Activated CD4-positive, alpha-beta T cell treated with anti-CD3 and anti-CD28 coated beads, Interleukin-2, amount 10 ng/mL, durations not matched to agents 7 days and 5 days (primary cell): ENCODE measurements at places on chromosomes 1 and 21.

DNA sequence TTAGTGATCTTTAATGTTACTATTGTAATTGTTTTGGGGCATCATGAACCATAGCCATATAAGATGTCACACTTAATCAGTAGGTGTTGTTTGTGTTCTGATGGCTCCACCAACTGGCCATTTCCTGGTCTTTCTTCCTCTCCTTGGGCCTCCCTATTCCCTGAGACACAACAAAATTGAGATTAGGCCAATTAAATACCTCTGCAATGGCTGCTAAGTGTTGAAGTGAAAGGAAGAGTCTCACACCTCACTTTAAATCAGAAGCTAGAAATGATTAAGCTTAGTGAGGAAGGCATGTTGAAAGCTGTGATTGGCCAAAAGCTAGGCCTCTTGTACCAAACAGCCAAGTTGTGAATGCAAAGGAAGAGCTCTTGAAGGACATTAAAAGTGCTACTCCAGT, 30.7 kb downstream of the PPP2R5A start:
- no peak for DNase-seq
- peaks cover 25% of the 10 kb centered on the region for H3K36me3 ChIP-seq
- H3K4me1 ChIP-seq, result peaks cover 18% of the 10 kb centered on the region
- no peak overlapping the region for H3K4me3 ChIP-seq
- H3K27ac ChIP-seq, result no peak overlapping the region

GRCh38 chr1:9211291-9211811, 23.2 kb upstream of the H6PD start:
- peaks cover 23% of the 10 kb centered on the region for H3K27me3 ChIP-seq
- H3K27ac ChIP-seq, result no peak overlapping the region
- no peak for DNase-seq
- H3K4me1 ChIP-seq, result no peaks in the 10 kb centered on the region
- H3K36me3 ChIP-seq, result no peaks in the 10 kb centered on the region
- H3K4me3 ChIP-seq, result no peak overlapping the region

DNA sequence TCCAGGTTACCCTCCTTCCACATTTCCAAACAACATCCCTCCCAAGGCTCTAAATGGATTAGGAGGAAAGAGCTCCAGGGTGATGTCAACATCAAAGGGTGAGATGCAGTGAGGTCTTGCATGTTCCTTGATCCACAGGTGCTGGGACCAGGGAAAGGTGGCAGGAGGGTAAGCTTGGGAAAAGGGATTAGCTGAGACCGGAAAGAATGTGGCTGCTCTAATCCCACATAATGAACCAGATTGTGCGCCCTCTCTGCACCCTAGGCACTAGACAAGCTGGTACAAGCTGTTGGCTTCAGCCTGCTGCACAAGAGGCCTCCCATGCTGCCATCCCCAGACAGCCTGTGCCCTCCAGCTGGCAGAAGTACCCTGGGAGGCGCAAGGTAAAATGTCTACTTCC, 34.9 kb downstream of the PLXNA2 start:
- H3K4me3 ChIP-seq, result no peak overlapping the region
- no peak overlapping the region for H3K27ac ChIP-seq
- H3K4me1 ChIP-seq, result no peaks in the 10 kb centered on the region
- peaks cover 8% of the 10 kb centered on the region for H3K27me3 ChIP-seq
- no peak for DNase-seq

DNA sequence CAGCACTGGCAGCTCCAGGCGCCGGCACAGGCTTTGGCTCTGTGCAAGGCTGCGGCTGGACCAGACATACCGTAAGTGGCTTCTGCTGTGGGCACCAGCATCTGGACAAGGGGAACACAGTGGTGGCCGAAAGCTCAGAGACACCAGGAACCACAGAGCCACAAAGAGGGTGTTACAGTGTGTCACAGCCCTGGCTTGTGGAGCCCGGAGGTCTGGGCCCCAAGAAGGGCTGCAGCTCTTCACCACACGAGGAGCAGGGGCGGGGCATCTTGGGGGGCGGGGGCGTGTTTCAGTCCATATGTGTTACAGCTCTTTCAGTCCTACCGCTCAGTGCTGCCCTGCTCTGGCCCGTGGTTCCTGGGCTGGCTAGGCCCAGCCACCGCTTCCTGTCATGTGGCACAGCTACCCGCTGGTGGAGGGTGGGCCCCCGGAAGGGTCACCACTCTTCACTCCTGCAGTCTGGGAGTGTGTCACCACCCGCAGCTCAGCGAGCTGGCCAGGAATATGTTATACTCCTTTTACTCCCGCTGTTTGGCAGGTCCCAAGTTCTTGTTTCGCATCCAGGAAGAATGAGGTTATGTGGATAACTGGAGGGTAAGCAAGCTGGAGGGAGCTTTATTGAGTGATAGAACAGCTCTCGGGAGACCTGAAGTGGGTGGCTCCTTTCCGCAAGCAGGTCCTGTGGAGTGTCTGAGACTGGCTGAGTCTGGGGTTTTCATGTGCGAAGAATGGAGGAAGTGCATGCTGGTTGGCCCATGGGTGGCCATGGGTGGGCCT, 3.3 kb upstream of the LSM10 start:
- no peak overlapping the region for H3K4me3 ChIP-seq
- H3K27me3 ChIP-seq, result no peaks in the 10 kb centered on the region
- H3K4me1 ChIP-seq, result peaks cover 27% of the 10 kb centered on the region

- DNase-seq, result peak; percentile 6
- peaks cover 14% of the 10 kb centered on the region for H3K4me1 ChIP-seq
- H3K4me3 ChIP-seq, result peak overlapping the region; percentile 69
- no peak overlapping the region for H3K27ac ChIP-seq
- no peaks in the 10 kb centered on the region for H3K36me3 ChIP-seq
These were observed 1.1 kb downstream of the ZSWIM5 start for GRCh38 chr1:45205011-45205909.

- H3K4me1 ChIP-seq, result no peaks in the 10 kb centered on the region
- no peak overlapping the region for H3K27ac ChIP-seq
- no peak for DNase-seq
- peaks cover 10% of the 10 kb centered on the region for H3K36me3 ChIP-seq
- H3K4me3 ChIP-seq, result no peak overlapping the region
- H3K27me3 ChIP-seq, result no peaks in the 10 kb centered on the region
These were observed 33.3 kb downstream of the ODF2L start for GRCh38 chr1:86362807-86363206.

DNA sequence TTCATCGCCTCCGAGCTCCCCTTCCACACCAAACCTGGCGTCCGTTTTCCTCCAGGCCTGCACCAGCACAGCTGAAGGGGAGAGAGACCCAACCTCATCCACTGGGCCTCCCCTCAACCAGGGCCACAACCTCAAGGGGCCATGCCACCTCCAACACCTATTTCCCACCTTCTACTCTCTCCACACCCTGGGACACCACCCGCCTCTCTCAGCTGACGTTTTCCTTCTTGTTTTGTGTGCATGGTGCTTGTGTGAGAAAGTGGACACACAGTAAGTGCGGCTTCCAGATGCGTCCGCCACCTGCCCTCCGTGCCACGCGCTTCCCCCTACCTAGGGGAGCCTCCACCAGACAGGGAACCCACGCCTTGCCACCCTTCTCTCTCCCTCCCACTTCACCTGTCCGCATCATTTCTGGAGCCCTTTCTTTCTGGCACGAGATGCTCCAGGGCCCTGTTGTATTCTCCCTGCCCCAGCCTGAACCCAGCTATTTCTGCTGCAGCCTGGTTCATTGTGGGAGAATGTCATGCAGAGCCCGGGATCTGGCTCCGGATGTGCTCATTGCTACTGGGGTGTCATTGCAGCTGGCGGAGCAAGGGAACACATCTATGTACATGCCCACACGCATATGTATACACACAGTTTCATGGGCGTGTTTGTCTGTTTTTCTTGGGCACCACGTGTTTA, 1.3 kb upstream of the GNB1 start:
- peak overlapping the region; percentile 80 for H3K4me3 ChIP-seq
- H3K27ac ChIP-seq, result peak overlapping the region; percentile 83
- H3K36me3 ChIP-seq, result peaks cover 16% of the 10 kb centered on the region
- H3K27me3 ChIP-seq, result no peaks in the 10 kb centered on the region

GRCh38 chr1:45334308-45335245, 5.4 kb upstream of the TOE1 start:
- H3K27ac ChIP-seq, result peak overlapping the region; percentile 79
- peak; percentile 21 for DNase-seq

DNA sequence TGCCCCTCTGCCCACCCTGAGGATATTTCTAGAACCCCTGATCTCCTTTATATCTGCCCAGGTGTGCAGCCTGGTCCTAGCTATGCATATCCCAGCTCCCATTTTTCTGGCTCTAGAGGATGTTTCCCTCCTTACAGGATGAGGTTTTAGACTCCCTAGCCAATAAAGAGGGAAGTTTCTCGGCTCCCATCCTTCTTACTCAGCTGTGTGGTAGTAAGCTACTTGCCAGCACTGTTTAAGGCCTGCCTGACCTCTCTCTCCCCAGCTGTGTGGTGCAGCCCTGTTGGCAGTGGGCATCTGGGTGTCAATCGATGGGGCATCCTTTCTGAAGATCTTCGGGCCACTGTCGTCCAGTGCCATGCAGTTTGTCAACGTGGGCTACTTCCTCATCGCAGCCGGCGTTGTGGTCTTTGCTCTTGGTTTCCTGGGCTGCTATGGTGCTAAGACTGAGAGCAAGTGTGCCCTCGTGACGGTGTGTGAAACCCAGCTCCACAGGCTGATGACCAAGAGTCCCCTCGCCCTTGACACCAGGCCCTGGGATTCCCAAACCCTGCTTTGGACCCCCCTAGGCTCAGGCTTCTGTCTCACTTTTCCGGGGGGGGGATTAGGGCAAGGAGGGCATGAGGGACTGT, 7.8 kb upstream of the P3R3URF start:
- no peak for DNase-seq
- peaks cover 14% of the 10 kb centered on the region for H3K4me1 ChIP-seq
- no peak overlapping the region for H3K4me3 ChIP-seq
- no peak overlapping the region for H3K27ac ChIP-seq

DNA sequence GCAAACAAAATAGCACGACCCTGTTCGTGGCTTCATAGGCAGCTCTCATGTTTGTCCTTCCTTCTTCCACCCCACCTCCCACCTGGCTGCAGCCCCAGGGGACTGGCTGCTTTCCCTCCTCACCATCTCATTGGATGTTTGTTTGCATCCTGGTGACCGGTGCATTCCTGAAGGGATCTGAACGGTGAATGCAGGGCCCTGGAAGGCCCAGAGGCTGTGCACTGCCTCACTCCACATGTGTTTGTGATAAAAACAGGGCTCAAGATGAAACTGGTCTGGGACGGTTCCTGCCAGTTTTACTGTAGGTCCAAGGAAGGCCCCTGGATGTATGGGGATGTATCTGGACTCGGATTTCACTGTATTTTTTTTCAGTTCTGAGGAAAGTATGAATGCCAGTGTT, 42.8 kb downstream of the CNN3 start:
- no peaks in the 10 kb centered on the region for H3K36me3 ChIP-seq
- peaks cover 3% of the 10 kb centered on the region for H3K27me3 ChIP-seq
- no peak for DNase-seq
- no peak overlapping the region for H3K4me3 ChIP-seq
- H3K27ac ChIP-seq, result peak overlapping the region; percentile 82

GRCh38 chr1:70264839-70265238, 43.7 kb downstream of the SRSF11 start:
- DNase-seq, result no peak
- no peaks in the 10 kb centered on the region for H3K4me1 ChIP-seq
- no peak overlapping the region for H3K27ac ChIP-seq
- no peaks in the 10 kb centered on the region for H3K27me3 ChIP-seq
- H3K4me3 ChIP-seq, result no peak overlapping the region
